Mucosa of gallbladder (tissue), 1 donor: ENCODE measurements at places on chromosomes 16 and 17. TPM values are rescaled to one million over a fixed set of nuclear protein-coding genes. Genes with fewer than 3 reads are reported as not detected.

The KRT39 gene
- not detected for total RNA-seq

The CDH5 gene
- total RNA-seq, result 23.0 TPM

- no peak for DNase-seq
These were observed 99.7 kb upstream of the RBL2 start for GRCh38 chr16:53334581-53334980.

- no peak for DNase-seq
These were observed 35.2 kb downstream of the GJC1 start for GRCh38 chr17:44794851-44795413.

- DNase-seq, result no peak
These were observed 79.8 kb downstream of the JPH3 start for GRCh38 chr16:87681981-87682570.

GRCh38 chr16:84608282-84608681 lies 9.6 kb downstream of the COTL1 start:
- DNase-seq, result no peak
